HEK293T (cell line): ENCODE measurements at places on chromosomes 5 and 9.
A peak's percentile ranks its signal among the peaks of the same experiment; 100 is the strongest.

DNA sequence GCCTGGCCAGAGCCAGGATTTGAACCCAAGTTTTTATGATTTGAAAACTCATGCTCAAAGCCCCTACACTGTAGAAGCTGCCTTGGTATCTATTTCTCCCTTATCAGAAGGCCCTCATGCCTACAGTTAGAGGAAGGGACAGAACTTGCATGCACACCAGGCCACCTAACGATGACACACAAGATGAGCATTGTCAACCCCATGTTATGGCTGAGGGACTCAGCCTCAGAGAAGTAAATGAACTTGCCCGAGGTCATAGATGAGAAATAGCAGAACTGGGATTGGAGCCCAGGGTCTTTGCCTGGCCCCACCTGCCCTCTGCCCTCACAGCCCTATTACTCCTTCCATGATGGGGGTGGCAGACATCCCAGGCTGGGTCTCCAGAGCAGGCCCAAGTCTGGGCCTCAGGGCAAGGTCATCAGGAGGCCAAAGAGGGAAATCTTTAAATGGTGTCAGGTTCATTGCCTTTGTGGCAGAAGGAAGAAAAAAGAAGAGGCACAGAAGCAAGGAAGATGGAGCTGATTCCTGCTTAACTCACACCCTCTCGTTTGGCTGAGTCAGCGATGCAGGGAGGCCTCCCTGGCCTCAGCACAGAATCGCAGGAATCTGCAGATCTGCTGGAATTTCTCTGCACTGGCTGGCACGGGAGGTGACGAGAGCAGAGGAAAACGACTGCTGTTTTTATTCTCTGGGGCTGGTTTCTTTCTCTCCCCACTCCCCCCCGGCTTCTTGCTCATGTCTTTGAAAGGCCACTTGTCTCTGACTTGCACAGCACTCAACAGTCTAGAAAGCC, 20.6 kb upstream of the CRB2 start:
- DNase-seq: no peak

DNA sequence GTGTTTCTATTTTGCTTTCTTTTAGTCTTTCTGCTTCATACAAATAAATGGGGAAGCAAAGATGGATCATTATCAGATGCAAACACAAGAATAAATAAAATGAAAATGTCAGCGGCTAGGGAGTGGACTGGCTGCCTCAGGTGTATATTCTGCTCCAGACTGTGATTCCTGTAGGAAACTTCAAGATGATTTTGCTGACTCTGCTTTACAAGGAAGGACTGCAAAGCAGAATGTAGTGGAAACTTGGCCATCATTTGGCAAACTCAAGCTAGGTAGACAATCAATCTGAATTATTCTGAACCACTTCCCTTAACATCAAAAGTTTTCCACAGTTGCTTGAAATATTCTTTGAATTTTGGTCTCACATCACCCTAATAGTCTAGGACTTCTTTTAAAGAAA, 38.1 kb upstream of the NREP start:
- no peak for DNase-seq

DNA sequence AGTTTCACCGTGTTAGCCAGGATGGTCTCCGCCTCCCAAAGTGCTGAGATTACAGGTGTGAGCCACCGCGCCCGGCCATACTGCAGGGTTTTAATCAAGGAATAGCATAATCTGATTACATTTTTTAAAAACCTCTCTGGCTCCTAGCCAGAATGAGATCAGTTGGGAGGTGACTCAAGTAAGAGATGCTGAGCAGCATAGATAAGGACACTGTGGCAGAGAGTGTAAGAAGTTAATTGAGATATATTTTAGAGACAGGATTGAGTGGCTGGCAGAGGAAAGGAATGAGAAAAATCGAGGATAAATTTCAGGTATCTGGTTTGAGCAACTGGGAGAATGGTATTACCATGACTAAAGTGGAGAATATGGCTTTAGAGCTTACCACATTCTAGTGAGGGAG, 7.3 kb upstream of the RIGI start:
- DNase-seq: no peak

DNA sequence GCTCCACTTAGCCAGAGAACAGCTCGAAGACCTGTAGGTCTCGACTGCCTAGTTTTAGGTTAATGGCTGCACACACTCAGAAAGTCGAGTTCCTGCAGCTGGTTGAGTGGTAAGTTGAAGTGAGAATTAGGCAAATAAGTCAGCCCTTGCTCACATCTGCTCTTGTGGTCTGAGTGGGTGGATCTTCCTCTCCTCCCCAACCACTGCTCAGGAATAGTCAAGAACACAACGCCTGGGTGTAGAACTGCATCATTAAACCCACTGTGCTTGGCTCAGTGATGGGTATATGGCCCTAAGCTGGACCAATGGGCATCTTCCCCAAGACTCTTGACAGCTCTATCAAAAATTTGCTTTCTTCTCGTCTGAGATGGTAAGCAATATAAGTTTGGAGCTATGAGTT, 20.9 kb upstream of the ADAM19 start:
- DNase-seq: no peak

GRCh38 chr9:101028346-101029314, at the start of gene PLPPR1:
Gene PLPPR1, plus strand, starts transcription at chr9:101028727.
- peak; percentile 79 for DNase-seq

- DNase-seq: peak; percentile 98
Observed at GRCh38 chr5:141650851-141651727, at the start of gene FCHSD1. Gene FCHSD1, minus strand, starts transcription at chr5:141651418. Its CDS starts 50 bp downstream, at chr5:141651368.

DNA sequence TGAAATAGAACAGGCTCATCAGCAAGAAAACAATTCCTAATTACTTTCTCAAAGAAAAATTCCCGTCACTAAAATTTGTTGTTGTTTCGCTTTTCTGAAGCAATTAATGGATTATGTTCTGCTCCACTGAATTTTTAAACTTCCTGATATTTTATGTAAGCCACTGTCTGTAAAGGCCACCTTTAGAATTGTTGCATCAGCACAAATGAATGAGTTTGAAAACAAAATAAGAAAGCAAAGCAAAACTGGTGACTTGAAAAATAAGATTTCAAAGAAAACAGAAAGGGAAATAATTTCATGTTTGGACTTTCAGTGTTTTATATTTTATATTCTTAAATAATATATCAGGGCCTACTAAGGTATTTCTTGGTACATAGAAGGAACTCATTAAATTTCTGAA, 636.3 kb upstream of the TYRP1 start:
- no peak for DNase-seq
